Suprapubic skin (tissue), 4 donors: ENCODE measurements at places on chromosomes 4 and X.

GRCh38 chrX:16185725-16186136 is 18.4 kb downstream of the MAGEB17 start:
- no peak for DNase-seq

- no peak for DNase-seq
These were observed at the start of gene GLRA3 for GRCh38 chr4:174828845-174829701. Gene GLRA3, minus strand, starts transcription at chr4:174829247. Its CDS starts 436 bp downstream, at chr4:174828811.

- no peak for DNase-seq
These were observed 15.7 kb downstream of the PGAM4 start for GRCh38 chrX:77953708-77954107.

DNA sequence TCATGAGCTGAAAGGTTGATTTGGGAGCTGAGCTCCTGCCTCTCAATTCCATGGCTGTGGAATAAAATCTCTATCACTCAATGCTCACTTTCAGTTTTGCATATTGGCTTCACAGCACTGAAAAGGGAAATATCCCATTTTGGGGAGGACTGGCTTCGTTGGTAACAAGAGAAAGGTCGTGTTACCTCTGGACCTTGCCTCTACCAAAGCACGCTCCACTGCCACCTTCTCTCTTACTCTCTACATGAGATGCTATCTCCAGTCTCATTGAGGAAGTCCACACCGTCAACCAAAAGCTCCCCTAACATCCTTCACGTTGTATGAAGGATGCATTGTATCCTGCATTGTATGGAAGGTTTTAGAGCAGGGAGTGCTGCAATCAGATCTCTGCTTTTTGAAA is 195.0 kb upstream of the LDB2 start:
- DNase-seq: no peak

DNA sequence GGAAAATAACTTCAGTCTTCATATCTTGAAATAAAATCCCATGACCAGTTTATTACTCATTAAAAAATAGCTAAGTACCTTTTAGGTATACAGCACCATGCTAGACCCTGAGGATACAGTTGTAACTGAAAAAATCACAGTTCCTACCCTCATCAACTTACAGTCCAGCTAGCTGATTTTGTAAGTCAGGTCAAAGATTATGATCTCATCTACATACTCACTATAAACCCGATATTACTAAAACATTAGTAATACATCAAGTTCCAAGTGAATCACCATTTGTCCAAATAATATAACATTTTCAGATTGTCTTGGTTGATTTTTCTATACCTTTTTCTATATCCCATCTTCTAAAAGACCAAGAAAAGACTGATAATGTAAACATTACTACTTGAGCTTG is 333.9 kb downstream of the INPP4B start:
- no peak for DNase-seq

GRCh38 chr4:64144994-64145393 is 264.3 kb downstream of the TECRL start:
- DNase-seq: no peak

GRCh38 chr4:140094438-140095420 is 59.3 kb downstream of the MAML3 start:
- DNase-seq: peak; percentile 72

DNA sequence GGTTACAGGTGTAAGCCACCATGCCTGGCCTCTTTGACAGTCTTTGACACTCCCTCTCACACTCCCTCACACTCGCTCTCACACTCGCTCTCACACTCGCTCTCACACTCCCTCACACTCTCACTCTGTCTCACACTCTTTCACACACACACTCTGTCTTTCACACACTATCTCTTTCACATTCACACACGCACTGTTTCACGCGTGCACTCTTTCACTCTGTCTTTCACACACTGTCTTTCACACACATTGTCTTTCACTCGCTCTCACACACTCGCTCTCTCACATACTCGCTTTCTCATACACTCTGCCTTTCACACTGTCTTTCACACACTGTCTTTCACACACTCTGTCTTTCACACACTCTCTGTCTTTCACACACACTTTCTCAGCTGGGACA is 167.1 kb upstream of the CXCL13 start:
- no peak for DNase-seq

DNA sequence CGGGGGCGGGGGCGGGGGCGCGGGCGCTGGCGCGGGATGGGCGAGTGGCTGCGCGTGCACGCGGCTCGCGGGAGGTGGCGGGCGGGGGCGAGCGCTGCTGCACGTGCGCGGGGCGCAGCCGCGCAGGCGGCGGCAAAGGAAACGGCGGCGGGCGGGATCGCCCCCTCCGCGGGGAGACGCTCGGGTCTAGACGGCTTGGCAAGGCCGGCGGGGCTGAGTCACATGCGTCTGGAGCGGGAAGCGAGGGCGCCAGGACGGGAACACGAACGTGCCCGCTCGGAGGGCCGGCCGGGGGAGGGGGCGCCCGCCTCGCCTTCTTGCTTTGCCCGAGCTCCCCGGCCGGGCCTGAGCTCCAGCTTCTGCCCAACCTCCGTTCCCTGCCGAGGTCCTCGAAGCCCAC is 4.3 kb upstream of the HAUS7 start:
- DNase-seq: no peak

DNA sequence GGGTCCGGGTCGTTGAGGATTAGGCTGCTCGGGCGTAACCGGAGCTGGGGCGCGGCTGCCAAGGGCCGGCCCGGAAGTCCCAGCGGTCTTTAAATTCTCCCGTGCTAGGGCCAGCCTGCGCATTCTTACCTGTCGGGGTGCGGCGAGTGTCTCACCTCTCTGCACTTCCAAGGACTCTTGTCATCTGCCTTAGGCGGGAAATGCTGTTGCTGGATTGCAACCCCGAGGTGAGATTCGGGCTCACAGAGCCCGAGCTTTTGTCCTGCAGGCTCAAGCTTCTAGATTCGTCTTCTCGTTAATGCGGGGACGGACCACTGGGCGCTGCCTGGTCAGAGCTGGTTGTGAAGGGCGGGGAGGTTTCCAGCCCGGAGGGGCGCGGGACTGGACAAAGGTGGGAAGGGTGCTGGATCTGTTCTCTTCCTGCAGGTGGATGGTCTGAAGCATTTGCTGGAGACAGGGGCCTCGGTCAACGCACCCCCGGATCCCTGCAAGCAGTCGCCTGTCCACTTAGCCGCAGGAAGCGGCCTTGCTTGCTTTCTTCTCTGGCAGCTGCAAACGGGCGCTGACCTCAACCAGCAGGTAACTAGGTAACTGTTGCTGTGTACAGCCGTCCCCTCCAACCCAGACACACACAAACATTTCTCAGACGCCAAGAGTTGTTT is at the start of gene ANKRD37:
TSS of gene ANKRD37 (plus strand) at position 118 of the 662 bp plus-strand sequence. CDS start at position 201, 83 bp downstream.
- DNase-seq: no peak

DNA sequence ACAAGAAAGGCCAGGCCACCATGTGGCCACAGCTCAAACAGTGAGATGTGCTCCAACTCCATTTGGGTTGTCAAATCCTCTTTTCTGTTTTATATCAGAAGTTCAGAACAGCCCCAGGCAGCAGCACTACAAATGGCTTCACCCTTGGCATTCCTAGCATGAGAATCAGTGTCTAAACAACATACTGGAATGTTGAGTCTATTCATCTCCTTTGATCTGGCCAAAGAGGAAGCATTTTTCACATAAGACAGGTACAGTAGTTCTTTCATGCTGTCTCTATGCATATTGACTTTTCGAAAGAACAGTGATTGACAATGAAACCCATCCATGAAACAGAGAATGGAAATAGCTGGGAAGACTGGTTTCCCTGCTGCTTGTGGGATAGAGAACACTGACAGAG is 289.5 kb downstream of the USP46 start:
- DNase-seq: no peak

- no peak for DNase-seq
These were observed 21.3 kb downstream of the SHROOM2 start for GRCh38 chrX:9807355-9808182.
